ENCODE measurements at places on chromosomes 5 and 9.
A peak's percentile ranks its signal among the peaks of the same experiment; 100 is the strongest.

DNA sequence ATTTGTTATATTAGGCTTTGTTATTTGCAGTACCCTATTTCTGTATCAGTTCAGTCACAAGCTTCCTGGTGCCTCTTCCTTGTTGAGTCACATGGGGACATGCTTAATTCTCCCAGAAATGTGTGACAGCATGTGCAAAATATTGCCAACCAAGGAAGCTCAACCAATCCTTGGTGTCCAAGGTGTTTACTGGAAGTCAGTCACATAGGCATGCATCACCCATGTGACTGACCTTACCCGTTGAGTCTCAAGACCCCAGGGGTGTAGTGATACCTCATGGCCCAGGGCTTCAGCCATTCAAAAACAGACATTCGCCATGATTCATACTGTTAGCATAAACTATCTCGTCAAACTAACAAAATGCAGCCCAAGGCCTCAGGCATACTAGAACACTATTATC is 9.3 kb upstream of the ANKDD1B start:
- DNase-seq = no peak

GRCh38 chr5:76714751-76715485 is 1.0 kb upstream of the F2R start:
- DNase-seq = peak; percentile 28

DNA sequence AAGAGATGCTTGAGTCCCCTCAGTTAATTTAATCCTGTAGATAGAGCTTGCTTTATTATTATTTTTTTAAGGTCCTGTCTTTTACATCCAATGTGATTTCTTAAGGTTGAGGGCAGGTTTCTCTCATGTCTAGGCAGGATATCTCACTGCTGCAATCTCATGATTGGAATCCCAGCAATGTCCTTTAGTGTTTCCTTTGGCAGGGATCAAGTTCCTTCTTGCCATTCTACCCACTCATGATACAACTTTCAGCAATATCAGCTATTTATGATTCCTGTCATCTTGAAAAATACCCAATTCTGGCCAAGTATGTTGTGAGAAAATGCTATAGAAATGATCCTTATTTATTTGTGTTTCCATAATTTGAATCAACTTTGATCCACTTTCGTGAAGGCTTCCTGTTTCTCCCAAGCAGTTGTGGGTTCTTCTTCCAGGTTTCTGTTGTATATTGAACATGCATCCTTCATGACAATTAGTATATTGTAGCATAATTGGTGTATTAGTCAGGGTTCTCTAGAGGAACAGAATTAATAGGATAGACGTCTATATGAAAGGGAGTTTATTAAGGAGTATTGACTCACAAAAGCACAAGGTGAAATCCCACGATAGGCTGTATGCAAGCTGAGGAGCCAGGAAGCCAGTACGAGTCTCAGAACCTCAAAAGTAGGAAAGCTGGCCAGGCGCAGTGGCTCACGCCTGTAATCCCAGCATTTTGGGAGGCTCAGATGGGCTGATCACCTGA is 18.4 kb upstream of the VPS13A start:
- DNase-seq = no peak

DNA sequence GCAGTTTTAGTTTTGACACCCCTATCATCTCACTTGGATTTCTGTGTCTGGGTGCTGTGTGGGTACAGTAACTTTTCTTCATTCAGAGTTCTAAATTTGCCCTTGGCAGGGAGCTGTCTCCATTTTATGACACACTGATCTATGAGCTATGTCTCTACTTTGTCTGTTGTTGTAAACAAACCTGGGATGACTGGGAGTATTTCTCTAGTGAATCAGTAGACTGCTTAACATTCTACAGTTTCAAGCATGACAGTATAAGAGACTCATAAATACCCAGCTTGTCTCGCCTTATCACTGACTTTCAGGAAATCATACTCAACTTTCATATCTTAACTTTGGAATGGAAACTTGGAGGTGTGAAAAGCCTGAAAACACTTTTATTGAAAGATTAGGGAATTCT is 212.1 kb upstream of the NUDT12 start:
- no peak for DNase-seq

GRCh38 chr5:473551-474192 is 30.7 kb downstream of the EXOC3 start:
- DNase-seq = peak; percentile 27

DNA sequence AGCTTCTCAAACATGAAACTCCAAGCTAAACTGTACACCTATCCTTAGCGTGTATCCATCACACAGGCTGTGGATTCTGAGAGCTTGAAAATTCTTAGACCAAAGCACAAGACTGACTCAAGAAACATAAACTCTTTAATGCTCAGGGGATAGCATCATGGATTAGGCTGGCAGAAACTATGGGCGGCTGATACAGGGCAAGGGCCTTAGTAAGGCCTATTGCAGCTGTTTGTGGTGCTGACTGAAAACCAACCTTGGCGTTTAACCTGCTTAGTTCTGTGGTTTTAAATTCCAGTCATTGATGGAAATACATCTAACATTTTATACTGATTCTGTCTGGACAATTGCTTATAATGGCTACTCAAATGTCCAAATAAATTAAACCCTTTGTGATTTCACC is 183.7 kb downstream of the TLR4 start:
- DNase-seq = no peak

- peak; percentile 70 for DNase-seq
These were observed 117.2 kb downstream of the INVS start for GRCh38 chr9:100216178-100216787.

GRCh38 chr5:88694023-88694679 is 188.8 kb downstream of the MEF2C start:
- no peak for DNase-seq

- no peak for DNase-seq
These were observed 354.5 kb upstream of the CDH6 start for GRCh38 chr5:30838936-30839496.
